Activated CD8-positive, alpha-beta memory T cell treated with anti-CD3 and anti-CD28 coated beads, Interleukin-2, amount 10 ng/mL, durations not matched to agents 7 days and 5 days (primary cell): ENCODE measurements at places on chromosomes 13 and 19. TPM values are rescaled to one million over a fixed set of nuclear protein-coding genes. Genes with fewer than 3 reads are reported as not detected.

GRCh38 chr19:4288091-4288777 is 9.2 kb downstream of the SHD start:
- no peak overlapping the region for H3K27ac ChIP-seq
- H3K27me3 ChIP-seq, result peaks cover under 1% of the 10 kb centered on the region
- no peaks in the 10 kb centered on the region for H3K36me3 ChIP-seq
- no peak overlapping the region for H3K4me3 ChIP-seq

- H3K4me3 ChIP-seq, result no peak overlapping the region
- no peak for DNase-seq
- peaks cover 9% of the 10 kb centered on the region for H3K36me3 ChIP-seq
- H3K27ac ChIP-seq, result no peak overlapping the region
- no peaks in the 10 kb centered on the region for H3K4me1 ChIP-seq
- H3K27me3 ChIP-seq, result peaks cover 85% of the 10 kb centered on the region
These were observed 10.6 kb upstream of the SOX1 start for GRCh38 chr13:112056284-112056727.

The ZNF763 gene
- 0.85 TPM for total RNA-seq

GRCh38 chr19:35031072-35031881 is 1.0 kb downstream of the SCN1B start:
- no peak overlapping the region for H3K27ac ChIP-seq
- peak overlapping the region; percentile 24 for H3K4me3 ChIP-seq
- peaks cover 25% of the 10 kb centered on the region for H3K27me3 ChIP-seq
- peaks cover 5% of the 10 kb centered on the region for H3K4me1 ChIP-seq
- H3K36me3 ChIP-seq, result peaks cover 14% of the 10 kb centered on the region
- DNase-seq, result no peak

DNA sequence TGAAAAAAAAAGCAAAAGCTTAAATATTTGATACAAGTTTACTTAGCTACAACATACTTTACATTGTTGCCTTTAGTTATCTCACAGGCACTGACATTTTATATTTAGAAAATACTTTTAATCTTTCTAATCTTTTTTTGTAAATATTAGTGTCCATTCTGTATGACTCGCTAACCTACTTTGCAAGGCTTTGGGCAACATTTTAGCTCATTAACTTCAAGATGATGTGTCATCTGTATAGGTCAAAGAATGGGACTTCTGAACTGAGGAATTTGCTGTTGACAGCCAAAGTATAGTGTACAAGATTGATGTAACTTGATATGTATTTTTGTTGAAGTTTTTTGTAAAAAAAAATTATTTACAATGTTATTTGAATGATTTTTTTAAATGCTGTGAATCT is 2.7 kb upstream of the C1QTNF9 start:
- no peak for DNase-seq
- no peaks in the 10 kb centered on the region for H3K4me1 ChIP-seq
- no peak overlapping the region for H3K4me3 ChIP-seq
- no peak overlapping the region for H3K27ac ChIP-seq

DNA sequence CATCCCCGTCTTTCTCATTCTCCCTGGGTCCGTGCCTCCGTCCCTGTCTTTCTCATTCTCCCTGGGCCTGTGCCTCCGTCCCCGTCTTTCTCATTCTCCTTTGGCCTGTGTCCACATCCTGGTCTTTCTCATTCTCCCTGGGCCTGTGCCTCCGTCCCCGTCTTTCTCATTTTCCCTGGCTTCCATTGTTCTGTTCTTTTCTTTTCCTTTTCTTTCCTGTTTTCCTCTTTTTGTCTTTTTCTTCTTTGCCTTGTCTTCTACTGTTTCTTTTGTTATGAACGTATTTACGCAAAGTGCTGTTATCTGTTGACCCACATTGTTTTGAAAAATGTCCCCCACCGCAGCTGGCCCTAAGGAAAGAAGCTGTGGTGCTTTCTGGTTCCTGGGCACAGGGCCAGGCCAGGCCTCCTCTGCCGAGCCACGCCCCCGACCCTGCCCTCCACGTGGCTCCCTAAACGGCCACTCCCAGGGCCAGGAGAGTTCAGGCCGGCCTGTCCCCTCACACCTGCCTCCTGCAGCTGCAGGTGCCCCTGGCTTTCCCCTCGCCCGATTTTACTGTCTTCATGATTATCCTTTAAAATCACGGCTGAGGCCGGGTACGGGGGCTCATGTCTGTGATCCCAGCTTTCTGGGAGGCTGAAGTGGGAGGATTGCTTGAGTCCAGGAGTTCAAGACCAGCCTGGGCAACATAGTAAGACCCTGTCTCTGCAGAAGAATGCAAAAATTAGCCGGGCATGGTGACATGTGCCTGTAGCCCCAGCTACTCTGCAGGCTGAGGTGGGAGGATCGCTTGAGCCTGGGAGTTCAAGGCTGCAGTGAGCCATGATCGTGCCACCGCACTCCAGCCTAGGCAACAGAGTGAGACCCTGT is 14.0 kb upstream of the TMPRSS9 start:
- H3K4me1 ChIP-seq, result no peaks in the 10 kb centered on the region
- H3K27ac ChIP-seq, result peak overlapping the region; percentile 39
- H3K27me3 ChIP-seq, result no peaks in the 10 kb centered on the region
- H3K4me3 ChIP-seq, result no peak overlapping the region
- DNase-seq, result no peak
- H3K36me3 ChIP-seq, result no peaks in the 10 kb centered on the region

- H3K4me3 ChIP-seq, result no peak overlapping the region
- H3K27ac ChIP-seq, result no peak overlapping the region
- H3K36me3 ChIP-seq, result no peaks in the 10 kb centered on the region
- no peaks in the 10 kb centered on the region for H3K4me1 ChIP-seq
These were observed 751.7 kb downstream of the DACH1 start for GRCh38 chr13:71115301-71115700.

DNA sequence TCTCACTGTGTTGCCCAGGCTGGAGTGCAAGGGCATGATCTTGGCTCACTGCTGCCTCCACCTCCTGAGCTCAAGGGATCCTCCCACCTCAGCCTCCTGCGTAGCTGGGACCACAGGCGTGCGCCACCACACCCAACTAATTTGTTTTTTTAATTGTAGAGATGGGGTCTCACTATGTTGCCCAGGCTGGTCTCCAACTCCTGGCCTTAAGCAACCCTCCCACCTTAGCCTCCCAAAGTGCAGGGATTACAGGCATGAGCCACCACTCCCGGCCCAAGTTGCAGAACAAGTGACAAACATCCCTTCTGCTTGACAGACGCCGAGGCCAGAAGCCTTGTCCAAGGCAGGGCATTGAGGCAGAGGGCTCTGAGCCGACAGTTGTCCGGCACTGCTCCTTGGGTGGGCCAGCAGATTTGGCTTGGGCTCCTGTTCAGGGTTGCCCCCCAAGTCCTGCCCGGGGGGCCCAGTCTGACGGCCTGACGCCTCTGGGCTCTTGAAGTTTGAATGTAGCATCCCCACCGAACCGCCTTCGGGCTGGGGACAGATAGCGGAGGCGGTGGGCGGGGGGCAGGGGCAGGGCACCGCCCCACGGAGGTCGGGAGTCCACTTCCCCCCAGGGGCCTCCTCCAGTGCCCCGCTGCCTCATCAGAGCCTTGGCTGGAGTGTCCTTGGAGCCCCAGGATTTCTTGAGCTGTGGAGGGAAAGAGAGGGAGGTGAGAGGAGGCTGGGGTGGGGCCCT is 5.7 kb upstream of the SPACA4 start:
- H3K36me3 ChIP-seq, result no peaks in the 10 kb centered on the region
- no peak overlapping the region for H3K4me3 ChIP-seq
- no peaks in the 10 kb centered on the region for H3K27me3 ChIP-seq
- no peak for DNase-seq
- peaks cover 8% of the 10 kb centered on the region for H3K4me1 ChIP-seq

The TMPRSS9 gene
- not detected for total RNA-seq

GRCh38 chr13:52665325-52665724 is 12.7 kb downstream of the SUGT1 start:
- no peak overlapping the region for H3K4me3 ChIP-seq
- H3K36me3 ChIP-seq, result peaks cover 28% of the 10 kb centered on the region
- no peak overlapping the region for H3K27ac ChIP-seq
- DNase-seq, result no peak
- H3K27me3 ChIP-seq, result no peaks in the 10 kb centered on the region

The PRKCG gene
- not detected for total RNA-seq

DNA sequence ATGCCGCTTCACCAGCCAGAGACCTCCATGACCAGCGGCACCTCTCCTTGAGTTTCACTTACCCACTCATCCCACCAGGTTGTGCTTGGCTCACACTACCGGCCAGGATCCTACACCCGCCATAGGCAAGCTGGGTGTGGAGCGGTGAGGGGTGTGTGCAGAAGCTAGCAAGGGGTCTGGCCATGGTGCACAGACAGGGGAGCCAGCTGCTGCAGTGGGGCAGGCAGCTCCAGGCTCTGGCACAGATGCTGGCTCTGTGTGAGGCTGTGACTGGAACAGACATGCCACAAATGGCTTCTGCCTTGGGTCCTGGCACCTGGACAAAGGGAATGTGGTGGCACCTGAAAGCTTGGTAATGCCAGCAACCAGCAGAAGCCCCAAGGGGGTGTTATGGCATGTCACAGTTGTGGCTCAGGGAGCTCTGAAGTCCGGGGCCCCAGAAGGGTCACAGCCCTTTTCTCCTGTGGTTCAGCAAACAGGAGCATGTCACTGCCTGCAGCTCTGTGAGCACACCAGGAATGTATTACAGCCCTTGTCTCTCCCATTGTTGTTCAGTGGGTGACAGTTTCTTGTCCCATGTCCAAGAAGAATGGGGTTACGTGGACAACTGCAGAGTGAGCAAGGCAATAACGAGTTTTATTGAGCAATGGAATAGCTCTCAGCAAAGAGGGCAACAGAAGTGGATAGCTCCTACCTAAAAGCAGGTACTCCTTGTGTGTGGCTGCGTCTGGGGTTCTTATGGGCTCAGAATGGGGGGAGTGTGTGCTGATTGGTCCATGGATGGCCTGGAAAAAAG is 2791.0 kb upstream of the PCDH20 start:
- no peaks in the 10 kb centered on the region for H3K27me3 ChIP-seq
- no peak overlapping the region for H3K27ac ChIP-seq
- no peaks in the 10 kb centered on the region for H3K36me3 ChIP-seq
- no peak for DNase-seq

The PVR gene
- total RNA-seq, result 2.4 TPM

GRCh38 chr13:113607056-113607888 is 22.7 kb downstream of the TFDP1 start:
- H3K36me3 ChIP-seq, result peaks cover 27% of the 10 kb centered on the region
- H3K27me3 ChIP-seq, result no peaks in the 10 kb centered on the region
- H3K27ac ChIP-seq, result no peak overlapping the region
- no peak overlapping the region for H3K4me3 ChIP-seq
- H3K4me1 ChIP-seq, result peaks cover 41% of the 10 kb centered on the region

GRCh38 chr13:49828453-49828852 is 36.0 kb upstream of the KPNA3 start:
- no peaks in the 10 kb centered on the region for H3K4me1 ChIP-seq
- no peak overlapping the region for H3K4me3 ChIP-seq
- peaks cover 2% of the 10 kb centered on the region for H3K36me3 ChIP-seq
- no peak overlapping the region for H3K27ac ChIP-seq
- no peak for DNase-seq

The RGL3 gene
- not detected for total RNA-seq

DNA sequence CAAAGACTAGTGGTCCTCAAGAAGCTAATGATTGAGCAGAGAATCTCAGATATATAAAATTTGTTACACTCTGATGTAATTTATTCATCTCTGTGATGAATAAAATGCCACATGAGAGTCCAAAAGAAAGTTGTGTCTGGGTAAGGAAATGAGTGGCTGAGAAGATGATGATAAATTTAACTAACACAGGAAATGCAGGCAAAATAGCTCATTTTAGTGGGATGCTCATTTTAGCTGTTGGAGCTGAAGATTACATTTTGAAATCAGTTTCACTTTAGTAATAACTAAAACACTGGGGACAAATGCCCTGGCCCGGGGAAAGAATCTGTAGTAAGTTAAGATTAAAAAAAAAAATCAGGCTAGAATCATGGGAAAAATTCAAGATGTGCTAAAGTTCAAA is 35.2 kb downstream of the SPRY2 start:
- no peaks in the 10 kb centered on the region for H3K36me3 ChIP-seq
- no peak overlapping the region for H3K4me3 ChIP-seq
- no peaks in the 10 kb centered on the region for H3K4me1 ChIP-seq
- no peaks in the 10 kb centered on the region for H3K27me3 ChIP-seq

GRCh38 chr19:13120031-13120430 is 2.0 kb downstream of the NACC1 start:
- peaks cover 56% of the 10 kb centered on the region for H3K4me1 ChIP-seq
- no peak for DNase-seq
- H3K36me3 ChIP-seq, result peaks cover 1% of the 10 kb centered on the region
- H3K4me3 ChIP-seq, result peak overlapping the region; percentile 74
- H3K27me3 ChIP-seq, result no peaks in the 10 kb centered on the region
- no peak overlapping the region for H3K27ac ChIP-seq

DNA sequence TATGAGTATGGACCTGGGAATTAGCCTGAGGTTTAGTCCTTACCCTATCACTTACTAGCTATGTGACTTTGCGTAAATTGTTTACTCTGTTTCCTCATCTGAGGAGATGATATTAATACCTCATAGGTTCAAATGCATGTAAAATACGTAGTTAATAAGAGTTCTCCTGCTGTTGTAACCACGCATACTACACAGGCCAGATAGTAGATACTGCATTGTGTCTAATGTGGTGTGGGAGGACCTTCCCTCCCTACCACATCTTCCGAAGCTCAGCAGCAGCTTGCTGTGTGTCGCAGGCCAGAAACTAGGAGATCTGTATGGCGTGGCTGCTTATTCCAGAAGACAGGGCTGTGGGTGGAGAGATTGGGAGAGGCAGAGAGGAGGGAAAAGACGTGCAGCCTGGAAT is 23.0 kb downstream of the GTF2F2 start:
- H3K4me1 ChIP-seq, result peaks cover 3% of the 10 kb centered on the region
- H3K36me3 ChIP-seq, result peaks cover 17% of the 10 kb centered on the region
- no peak overlapping the region for H3K27ac ChIP-seq

The SLITRK1 gene
- not detected for total RNA-seq

DNA sequence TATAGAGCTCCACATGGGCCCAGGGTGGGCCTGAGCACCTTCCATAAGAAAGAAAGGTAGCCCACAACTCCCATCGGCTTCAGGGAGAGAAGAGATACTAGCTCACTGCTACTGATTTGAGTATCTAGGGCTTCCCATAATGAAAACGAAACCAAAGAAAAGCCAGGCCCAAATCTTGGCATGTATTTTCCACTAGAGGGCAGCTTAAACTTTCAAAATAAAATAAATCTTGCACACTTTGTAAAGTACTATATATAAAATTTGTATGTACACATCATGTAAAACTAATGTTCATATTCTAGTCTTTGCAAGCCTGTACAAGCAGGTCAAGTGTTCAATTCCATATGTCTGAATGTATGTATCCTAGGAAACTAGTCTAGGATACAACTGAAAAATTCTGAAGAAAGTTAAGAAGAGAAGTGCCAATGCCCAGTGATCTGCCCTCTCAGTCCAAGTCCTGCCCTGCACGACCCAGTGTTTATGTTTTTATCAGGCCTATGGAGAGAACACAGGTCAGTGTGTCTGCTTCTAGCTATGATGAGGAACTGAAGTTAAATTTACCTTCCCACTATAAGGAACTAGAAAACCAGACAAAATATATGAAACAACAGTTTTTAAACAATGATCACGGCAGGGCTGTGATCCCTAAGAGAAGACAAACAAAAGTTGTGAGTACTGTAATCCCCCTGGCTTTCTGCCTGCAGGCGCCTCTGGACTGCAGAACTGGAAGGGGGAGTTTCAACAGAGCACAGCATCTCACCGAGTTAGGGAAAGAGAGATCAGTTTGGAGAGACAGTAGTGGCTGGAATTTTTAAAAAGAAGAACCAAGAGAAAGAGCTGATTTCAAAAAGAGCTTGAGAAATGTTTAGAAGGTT is 475.7 kb downstream of the UQCRFS1 start:
- H3K27ac ChIP-seq, result peak overlapping the region; percentile 60
- no peak overlapping the region for H3K4me3 ChIP-seq
- H3K36me3 ChIP-seq, result no peaks in the 10 kb centered on the region
